CD4-positive, alpha-beta T cell treated with Interferon gamma for 1 hour (primary cell): ENCODE measurements at places on chromosomes 1 and 21.
A peak's percentile ranks its signal among the peaks of the same experiment; 100 is the strongest.

DNA sequence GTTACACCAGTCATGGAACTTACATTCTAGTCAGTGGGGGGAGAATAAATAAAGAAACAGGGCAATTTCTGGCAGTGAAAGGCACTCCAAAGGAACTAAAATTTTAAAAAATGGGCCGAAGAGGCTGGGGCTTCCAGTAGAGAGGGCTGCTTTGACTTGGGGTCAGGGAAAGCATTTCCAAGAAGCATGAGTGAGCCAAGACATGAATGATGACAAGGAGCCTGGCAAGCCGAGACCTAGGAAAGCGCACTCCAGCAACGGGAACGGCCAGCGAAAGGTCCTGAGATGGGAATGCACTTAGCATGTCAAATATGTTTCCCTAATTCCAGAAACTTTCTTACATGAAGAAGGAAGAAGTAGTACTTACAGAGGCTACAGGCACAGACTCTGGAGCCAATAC is 95.4 kb upstream of the NGF start:
- no peak for DNase-seq

- no peak for DNase-seq
These were observed 71.3 kb upstream of the PKN2 start for GRCh38 chr1:88612773-88613172.

DNA sequence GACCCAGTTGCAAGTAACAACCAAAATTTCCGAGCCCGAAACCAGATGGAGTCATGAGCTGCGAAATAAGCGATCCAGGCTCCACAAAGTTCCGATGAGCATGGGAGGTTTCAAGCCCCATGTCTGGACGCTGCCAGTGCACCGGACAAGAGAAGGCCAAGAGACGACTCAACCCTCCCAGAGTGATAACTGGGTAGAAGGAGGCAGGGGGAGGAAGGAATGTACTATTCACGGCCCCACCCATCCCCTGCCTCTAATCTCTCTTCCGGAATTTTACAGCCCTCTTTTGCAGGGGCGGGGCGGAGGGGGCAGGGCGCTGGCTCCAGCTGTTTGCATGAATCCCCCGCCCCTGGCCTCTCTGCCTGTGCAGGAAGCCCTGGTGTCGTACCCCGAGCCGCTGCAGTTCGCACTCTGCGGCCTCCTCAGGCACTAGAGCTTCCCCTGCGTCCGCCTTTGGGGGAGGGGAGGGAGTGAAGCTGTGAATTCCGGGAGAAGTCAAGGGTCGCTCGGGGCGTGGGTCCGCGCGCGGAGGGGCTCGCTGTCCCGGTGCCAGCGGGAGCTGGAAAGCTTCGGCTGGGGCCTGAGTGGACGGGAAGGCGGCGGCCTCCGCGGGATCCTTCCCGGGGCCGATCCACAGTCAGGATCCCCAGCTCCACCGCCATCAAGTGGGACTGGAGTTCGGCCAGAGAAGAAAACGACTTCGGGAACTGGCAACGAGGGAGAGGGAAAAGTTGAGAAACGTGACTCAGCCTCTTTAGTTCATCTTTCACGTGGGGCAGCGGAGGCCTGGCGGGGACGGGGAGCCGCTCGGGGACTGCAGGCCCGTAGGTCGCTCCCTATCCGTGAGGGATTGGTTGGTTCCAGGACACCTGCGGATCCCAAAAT is 6.3 kb upstream of the PTP4A2 start:
- DNase-seq: peak; percentile 82

DNA sequence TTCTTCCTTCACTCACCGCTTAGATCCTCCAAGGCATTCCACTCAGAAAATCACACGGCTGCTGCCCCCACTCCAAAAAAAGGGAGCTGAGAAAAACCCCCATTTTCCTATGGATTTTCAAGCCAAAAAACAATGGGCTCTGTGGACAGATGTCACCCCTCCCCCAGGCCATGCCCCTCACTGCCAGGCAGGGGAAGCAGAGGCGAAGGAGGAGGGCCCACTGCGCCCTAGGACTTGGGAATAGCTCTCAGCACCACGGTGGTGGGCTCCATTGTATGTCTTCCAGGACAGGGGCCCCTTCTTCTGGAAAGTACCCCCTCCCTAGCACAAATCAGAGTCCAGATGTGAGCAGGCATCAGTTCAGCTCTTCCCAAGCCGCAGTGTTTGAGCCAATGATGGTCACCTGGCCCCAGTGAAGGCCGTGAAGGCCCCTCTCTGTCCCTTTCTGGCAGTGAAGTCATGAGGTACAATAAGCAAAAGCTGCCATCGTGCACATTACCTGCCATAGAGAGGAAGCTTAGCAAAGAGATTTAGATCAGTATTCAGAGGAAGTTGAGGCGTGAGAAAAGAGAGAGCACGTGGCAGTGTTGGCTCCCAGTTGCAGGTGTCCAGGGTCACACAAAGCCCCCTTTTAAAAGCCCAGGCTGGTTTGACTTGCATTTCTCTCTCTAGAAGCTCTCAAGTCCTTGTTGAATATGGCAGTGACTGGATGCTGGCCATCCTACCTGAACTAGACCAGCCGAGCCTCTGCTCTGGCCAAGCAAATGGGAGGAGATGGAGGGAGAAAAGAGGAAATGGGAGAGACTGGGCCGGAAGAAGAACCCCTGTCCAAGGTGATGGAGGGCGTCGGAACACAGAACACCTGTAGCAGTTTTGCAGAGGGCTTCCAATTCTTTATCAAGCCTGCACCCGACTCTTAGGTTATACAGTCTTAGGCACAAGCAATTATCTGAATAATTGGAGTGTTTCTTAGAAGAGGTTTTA is 149.0 kb downstream of the TOMM20 start:
- DNase-seq: no peak

GRCh38 chr1:236214761-236215160 is 67.0 kb downstream of the ERO1B start:
- DNase-seq: no peak

DNA sequence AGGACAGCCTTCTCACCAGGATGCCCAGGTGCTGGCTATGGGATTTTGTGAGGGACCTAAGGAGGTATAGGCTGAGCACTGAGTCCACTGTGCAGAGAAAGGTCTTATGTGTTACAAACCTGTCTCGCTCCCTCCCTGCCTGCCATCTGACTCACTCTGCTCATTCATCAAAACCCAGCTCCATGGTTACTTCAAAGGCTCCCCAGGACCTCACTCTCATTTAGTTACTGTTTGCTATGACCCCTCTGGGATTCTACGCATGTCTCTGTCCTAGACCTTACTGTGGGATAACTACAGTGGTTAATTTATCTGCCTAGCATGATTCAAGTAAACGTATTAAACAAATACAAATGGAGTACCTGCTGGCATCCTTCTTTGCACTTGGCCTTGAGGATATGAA is 211.6 kb upstream of the KIAA0040 start:
- no peak for DNase-seq

DNA sequence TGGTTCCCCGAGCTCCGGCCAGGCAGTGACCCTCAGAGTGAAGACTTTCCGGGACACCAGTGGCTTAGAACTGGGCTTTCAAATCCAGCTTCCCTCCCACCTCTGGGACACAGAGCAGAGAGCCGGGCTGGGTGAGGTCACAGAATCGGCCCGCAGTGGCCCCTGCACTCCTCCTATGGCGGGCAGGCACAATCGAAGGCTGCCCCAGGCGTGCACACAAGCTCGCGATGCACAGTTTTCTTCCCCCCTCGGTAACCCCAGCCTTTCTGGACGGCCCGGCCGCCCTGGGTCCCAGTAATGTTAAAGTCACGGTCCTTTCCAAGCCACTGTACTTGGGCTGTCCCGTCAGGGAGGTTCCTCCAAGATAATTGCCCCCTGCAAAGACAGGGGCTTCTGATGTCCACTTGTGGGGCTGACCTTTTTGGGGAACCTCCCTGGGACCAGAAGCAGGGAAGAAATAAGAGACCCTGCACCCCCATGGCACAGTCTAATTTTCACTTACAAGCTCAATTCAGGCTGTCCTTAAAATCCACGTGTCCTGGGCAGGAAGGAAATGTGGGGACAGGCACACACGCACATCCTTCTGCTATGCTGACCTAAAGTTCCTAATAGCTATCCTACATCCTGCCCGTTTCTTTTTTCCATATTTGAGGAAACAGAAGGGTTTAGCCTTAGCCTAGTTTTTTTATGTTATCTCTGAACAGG is 13.7 kb downstream of the TFF3 start:
- DNase-seq: no peak

- peak; percentile 32 for DNase-seq
These were observed 18.5 kb downstream of the SELL start for GRCh38 chr1:169692756-169693460.

- DNase-seq: no peak
These were observed 98.9 kb upstream of the SLC2A1 start for GRCh38 chr1:43057567-43057966.

GRCh38 chr1:160539990-160540858 is 17.2 kb upstream of the SLAMF6 start:
- peak; percentile 61 for DNase-seq

GRCh38 chr1:119966020-119966419 is 69.7 kb upstream of the ADAM30 start:
- no peak for DNase-seq

GRCh38 chr1:6927626-6928025 is 142.4 kb downstream of the CAMTA1 start:
- DNase-seq: no peak

GRCh38 chr1:6813165-6813564 is 27.9 kb downstream of the CAMTA1 start:
- DNase-seq: no peak
